ENCODE measurements at places on chromosomes 13 and 19.

- DNase-seq: no peak
Observed at GRCh38 chr13:50129081-50129705, 113.9 kb downstream of the KCNRG start.

GRCh38 chr13:28056426-28056825, 44.0 kb downstream of the FLT3 start:
- DNase-seq: no peak

- no peak for DNase-seq
Observed at GRCh38 chr13:95234242-95234641, 67.0 kb downstream of the ABCC4 start.

GRCh38 chr19:6402058-6402457, 9.1 kb upstream of the GTF2F1 start:
- no peak for DNase-seq

- DNase-seq: no peak
Observed at GRCh38 chr13:111554539-111555267, 234.3 kb downstream of the TEX29 start.

All from CD4-positive, alpha-beta T cell treated with Interleukin-2 at 100 ng/mL for 4 hours (primary cell).